ENCODE measurements at places on chromosomes 16 and 17.

DNA sequence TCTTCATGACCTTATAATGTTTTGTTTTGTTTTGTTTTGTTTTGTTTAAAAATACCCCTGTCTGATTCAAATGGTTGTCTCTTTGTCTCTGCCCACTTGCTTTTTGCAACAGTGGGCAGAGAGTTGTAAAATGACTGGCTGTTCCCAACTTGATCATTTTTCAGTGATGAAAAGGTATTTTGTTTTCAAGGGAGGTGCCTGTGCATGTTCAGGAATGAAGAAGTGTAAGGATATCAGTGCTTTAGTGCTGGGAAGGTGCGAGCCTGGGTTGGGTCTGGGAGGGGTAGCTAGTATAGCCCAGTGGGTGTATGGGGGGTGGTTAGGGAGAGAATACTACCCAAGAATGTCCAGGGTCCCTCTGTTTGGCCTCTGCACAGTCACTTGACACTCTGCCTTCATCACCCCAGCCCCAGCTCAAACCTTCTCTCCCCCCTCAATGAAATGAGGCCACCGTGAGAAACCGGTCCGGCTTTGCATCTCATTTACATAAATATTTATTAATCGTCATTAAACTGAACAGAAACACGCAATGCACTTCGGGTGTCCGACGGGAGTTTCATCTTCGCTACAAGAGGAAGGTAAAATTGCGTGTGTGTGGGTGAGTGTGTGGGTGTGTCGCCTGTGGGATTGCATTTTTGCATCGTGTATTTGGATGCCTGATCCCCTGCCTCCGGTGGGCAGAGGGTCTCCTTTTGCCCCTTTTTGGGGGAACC is 4.3 kb downstream of the NEUROD2 start:
- DNase-seq = no peak

DNA sequence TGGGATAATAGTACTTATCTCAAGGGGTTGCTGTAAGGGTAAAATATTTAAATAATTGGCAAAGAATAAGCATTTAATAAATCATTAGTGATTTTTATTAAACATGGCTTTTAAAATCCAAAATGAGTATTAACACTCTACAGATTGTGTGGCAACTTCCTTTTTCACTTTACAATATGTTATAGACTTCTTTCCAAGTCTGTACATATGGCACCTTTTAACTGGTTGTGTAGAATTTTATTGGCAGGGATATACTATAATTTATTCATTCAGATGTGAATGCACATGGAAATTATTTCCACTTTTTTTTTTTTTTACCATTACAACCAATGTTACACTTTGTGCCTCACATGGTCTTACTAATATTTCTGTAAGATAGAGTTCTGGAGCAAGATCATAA is 15.7 kb upstream of the NLRP1 start:
- no peak for DNase-seq

DNA sequence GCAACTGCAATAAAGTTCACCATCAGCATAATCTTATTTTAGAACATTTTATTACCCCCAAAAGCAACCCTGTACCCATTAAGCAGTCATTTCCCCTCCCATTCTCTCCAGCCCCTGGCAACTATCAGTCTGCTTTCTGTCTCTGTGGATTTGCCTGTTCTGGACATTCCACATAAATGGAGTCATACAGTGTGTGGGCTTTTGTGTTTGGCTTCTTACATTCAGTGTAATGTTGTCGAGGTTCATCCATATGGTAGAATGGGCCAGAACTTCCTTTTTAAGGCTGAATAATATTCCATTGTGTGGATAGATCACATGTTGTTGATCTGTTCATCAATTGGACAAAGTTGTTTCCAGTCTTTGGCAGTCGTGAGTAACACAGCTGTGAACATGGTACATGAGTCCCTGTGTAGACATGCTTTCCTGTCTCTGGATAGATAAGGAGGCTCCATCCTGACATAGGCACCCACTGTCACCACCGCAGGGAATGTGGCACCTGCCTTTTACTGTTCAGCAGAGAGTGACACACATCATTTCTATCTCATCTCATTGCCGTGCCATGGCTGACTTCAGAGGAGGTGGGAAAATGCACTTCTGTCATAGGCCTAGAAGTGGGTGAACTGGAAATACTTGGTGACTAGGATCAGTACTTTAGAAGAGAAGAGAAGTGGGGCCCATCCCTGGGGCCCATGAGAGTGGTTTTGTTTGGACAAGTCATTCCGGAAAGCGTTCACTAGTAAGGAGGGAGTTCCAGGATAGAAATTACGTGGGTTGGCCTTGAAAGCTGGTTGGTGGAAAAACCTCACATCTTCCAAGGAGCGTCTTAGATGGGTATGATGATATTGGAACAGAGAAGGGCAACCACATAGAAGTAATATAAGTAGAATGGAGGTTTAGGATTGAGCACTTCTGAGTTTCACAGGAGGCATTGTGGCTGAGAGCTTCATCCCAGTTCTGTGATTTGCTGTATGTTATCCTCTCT is 25.8 kb downstream of the EPN2 start:
- no peak for DNase-seq

GRCh38 chr16:22693638-22694340 is 120.2 kb upstream of the HS3ST2 start:
- DNase-seq = no peak

DNA sequence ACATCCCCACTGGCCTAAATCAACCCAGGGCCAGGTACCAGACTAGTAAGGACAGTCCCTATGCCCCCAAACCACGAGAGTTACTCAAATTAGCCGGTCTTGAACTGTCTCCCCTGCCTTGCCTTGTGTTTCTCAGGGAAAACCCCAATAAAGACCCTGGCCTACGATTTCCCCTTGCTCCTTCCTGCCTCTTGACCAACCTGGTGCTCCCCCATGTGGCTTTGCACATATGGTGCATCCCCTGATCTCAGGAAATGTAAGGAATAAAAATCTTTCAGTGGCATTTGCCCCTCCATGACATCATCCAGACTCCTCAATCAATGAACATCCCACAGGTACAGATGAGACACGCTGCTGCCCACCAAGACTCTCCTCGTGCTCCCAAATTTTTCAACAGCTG is 87.9 kb downstream of the ZNF18 start:
- no peak for DNase-seq

DNA sequence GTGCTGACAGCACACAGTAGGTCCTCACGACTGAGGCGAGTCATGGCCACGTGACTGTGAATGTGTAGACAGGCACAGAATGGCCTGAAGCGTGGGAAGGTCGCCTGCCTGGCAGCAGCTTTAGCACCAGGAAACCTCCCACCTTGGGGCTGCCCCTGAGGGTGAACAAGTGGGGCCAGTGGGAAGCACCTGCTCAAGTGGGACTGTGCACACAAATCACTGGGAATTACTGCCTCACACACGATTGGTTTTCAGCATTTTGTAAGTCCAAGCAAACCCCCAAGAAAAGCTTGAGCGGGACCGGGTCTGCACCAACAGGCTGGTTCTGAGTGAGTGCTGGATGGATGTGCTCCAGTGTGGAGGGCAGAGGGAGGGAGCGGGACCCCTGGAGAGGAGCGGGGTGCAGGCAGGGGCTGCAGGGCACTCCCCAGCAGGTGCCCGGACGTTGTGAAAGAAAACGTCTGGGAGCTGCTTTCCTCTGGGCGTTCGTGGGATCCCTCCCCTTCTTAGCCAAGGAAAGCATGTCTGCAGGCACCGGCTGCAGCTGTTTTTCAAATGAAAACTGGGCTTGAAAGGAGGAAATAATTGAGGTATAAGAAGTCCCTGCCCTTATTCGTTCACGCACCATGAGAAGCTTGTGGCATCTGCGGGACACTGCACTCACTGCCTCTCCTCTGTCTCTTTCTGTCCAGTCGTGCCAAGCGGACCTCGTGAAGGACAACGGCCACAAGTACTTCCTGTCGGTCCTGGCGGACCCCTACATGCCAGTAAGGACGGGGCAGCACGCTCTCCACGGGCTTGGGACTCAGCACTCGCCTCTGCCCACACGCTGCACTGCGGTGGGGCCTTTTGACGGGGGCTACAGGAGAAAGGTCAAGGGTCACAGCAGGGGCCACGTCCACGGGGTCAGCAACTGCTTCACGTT is 111.7 kb upstream of the CHMP6 start:
- no peak for DNase-seq

DNA sequence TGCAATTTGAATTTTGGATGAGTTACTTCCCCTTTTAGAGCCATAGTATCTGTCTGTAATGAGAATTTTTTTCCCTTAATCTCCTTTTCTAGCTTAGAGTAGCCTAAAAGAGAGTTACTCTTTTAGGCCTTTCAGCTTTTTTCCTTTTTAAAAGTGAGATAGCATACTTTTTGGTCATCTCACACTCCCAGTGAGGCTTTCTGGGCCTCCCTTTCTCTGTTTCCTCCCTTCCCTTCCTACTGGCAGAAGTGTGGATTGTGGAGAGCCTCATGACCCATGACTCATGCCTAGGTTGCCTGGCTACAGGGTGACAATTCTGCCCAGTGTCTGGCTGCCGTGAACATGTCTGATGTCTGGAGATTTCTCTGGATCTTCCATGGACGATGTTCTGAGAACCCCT is 15.2 kb downstream of the KRT23 start:
- no peak for DNase-seq

All from cortex of kidney (tissue), 1 donor.